Anterior cingulate cortex (tissue), 58 donors: ENCODE measurements at places on chromosomes 3 and 15.

DNA sequence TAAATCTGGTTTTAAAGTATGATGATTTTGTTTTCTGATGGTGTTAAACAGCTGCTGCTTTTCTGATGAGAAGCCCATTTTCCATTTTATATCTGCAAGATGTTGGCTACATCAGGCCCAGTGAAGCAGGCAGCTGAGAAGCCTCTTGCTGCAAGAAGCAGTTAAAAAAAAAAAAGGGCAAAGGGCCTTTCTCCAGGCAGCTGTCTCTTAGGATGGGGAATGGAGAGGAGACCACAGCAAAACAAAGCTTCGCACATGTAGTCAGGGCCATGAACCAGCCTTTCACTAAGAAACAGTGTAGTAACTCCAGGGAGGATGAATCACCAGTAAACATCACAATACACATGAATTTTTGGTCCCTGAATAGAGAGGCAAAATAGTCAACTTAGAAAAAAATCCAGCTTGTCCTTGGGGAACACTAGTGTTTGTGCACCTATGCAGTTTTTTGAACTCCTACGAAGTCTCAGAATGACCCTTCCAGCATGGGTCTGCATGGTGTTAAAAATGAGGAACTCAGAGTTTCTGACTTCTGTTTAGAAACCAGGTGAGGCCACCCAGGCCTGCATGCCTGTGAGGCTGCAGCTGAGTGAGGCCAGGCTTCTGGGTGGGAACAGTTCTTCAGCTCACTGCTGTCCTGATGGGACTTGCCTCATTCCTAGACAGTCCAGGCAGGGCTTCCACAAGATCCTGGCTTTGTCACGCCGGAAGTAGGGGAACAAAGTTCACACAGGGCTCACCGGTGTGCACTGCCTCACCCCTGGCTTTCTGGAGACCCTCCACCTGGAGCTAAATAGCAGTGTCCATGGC is 518.7 kb downstream of the MCTP2 start:
- DNase-seq = no peak

DNA sequence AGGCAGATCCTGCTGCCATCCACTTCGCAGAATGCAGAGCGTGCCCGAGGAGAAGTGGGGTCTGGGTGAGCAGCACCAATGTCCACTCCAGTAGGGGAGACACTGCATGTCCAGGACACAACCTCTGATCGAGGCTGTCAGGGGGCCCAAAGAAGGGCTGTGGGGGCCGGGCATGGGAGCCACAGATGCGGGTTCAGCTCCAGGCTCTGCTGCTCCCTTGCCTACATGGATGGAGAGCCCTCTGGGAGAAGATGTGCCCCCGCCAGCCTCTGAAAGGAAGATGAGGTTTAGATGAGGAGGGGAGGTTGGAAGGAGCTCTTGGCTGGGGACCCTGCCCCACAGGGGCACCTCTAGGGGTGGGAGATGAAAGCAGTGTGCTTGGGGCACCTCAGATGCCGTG is 75.4 kb downstream of the KLF13 start:
- DNase-seq = no peak

- DNase-seq = no peak
These were observed 12.1 kb downstream of the KBTBD13 start for GRCh38 chr15:65088643-65089021.

- DNase-seq = no peak
These were observed 900.9 kb upstream of the ROBO1 start for GRCh38 chr3:80668600-80669294.

DNA sequence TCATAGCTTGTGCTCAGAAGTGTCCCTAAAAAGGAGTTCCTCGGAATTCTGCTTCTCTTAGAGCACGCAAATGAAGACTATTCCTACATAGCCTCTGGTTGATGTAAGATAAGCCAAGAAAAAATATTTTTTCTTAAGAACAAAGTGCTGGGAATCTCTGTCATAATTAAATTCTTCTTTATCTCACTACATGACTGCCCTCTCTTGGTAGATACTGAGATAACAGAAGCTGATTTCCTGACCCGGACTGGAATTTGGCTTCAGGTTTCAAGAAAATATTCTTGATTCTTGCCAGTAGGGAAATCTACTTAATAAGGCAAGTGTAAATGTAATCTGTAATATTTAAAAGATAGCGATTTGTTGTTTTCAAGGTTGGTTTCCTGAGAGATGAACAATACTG is 31.3 kb upstream of the SETMAR start:
- DNase-seq = no peak

DNA sequence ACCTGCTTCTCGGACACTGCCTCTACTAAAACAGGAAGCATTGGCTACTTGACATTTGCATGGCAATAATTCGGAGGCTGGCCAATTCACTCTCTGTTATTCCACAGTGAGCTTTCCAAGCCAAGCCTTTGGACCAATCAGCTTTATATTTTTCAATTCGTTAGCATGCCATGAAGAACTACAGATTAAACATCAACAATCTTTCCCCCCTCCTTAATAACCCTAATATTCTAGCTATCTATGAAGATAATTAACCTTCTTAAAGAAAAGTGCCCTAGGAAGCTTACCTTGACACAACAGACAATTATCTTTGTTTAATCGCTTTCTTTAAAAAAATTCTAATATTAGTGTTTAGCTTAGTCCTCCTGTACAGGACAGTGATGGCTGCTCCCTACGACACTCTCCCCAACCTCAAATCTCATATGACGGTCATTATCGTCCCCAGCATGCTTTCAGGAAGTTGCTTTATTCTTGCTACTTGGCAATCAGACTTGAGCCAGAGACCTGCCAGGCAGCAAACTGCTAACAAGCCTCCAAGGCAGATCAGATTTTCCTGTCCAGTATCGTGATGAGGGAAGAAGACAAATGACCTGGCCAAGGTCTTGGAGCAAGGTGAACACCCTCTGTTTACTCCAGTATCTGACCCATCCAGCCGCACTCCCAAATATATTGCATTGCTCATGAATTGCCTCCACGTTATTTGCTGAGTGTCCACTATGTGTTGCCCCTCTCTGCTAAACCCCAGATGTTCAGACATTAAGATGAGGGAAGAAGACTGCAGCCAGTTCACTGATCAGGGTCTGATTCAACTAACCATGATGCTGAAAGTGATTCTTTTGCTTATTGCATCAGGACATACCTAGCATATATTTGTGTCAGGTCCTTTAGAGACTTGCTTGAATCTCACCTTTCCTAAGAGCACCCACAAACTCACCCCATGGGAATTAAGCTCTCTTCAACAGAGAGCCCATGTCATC is 68.1 kb upstream of the LPP start:
- no peak for DNase-seq

DNA sequence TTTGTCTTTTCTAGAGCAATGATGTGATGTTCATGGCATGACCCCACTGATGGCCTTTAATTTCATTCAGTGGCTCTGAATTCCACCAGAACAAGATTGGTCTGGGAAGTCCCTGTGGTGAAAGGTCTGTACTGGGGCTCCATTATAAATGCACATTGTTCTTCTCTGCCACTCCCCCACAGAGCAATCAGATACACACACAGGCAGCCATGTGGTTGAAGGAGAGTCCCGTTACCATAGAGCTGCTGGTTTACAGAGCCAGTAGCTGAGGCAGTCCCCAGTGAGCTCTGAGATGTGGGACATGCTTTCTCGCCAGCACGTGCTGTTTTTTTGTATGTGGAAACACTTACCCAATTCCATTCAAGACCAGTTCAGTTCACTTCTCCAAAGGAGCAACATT is 172.7 kb upstream of the TRIM42 start:
- DNase-seq = no peak

DNA sequence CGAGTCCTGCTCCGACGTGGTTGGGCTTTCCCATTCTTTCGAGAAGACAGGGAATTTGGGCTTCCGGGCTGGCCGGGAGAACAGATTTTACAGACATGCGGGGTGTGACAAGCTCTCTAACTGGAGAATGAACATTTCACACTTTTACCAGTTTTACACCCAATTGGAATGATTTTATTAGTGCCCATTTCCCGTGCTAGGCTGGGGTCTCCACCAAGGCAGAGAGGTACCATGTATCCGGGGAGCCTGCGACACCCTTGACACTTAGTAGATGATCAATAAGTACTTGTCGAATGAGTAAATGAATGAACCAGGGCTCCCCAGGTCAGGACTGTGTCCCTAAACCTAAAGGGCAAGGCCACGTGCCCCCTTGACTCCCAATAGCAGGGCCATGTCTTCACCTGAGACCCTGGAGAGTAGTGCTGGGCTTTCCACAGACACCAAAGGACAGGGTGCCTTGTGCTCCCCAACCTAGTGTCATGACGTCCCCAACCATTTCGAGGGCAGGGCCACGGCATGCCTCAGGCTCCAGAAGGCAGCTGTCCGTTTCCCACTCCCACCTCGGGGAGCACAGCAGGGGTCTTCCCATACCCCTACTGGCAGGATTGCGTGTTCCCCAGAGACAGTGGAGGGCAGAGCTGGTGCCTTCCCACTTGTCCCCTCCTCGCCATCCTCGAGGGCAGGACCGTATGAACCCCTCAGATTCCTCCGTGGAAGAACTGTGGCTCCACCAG is 679 bp upstream of the MYD88 start:
- no peak for DNase-seq

- DNase-seq = no peak
These were observed 51.8 kb downstream of the MITF start for GRCh38 chr3:69791106-69791505.

GRCh38 chr3:129575997-129576384 is 30.5 kb downstream of the PLXND1 start:
- DNase-seq = no peak

GRCh38 chr3:12237912-12238650 is 50.8 kb upstream of the PPARG start:
- no peak for DNase-seq

GRCh38 chr15:93223803-93224202 is 134.8 kb upstream of the RGMA start:
- DNase-seq = no peak

DNA sequence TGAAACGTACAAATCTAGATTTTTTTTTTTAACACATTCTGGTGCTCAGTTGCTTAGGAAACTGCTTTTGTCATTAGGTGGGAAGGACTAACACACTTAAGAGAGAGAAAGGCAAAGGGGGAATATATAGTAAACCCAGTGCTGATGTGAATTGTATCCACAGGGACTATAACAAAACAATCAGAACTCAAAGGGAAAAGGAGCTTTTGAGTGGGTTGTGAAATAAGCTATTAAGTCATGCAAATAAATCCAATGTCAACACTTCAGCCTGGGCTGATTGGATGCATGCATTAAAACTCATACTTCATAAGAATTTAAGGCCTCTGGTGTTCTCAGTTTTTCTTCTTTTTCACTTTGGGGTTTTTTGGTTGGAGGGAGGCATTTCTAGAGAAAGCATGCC is 628.9 kb downstream of the FHIT start:
- DNase-seq = no peak

DNA sequence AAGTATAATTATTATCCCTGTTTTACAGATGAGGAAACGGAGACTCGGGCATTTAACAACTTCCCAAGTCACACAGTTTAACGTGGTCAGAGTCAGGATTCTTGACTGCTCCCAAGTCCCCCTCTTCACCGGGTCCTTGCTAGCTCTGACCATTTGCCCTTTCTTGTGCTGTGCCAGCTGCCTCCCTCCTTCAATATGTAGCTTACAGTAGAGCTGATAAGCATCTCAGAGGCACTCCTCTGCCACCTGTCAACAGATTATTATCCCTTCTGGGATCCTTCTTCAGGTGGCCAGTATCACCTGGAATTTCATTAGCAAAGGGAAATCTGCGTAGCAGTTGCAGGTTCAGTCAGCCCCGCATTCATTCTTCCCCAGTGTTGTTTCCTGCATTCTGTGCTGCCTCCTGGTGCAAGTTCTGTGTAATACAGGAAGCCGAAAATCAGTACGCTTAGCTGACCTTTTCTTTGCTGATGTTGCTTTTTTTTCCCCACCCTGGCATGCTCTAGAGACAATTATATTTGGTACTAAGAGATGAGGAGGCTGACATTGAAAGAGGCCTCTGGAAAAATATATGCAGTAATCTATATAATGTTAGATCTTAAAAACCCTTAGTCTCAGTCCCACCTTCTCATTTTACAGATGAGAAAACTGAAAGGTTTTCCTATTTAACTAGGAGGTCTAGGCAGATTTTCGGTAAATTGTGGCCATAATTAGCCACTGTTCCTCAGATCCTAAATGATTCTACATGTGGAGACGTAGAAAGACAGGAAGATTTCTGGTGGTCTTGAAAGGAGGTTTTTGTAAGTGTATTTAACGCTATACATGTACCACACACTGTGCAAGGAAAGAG is 24.8 kb downstream of the TMOD2 start:
- no peak for DNase-seq

DNA sequence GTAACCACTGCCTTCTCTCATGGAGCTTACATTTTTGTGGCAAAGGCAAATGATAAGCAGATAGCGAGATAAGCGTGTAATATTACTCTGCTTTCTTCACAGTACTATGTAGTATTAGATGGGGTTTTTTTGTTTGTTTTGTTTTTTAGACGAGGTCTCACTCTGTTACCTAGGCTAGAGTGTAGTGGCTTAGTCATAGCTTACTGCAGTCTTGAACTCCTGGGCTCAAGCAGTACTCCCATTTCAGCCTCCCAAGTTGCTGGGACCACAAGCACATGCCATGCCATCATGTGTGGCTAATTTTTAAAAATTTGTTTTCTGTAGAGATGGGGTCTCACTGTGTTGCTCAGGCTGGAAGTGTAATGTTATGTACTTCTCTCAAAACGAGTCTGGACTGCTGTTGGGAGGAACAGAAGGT is 22.9 kb downstream of the MBNL1 start:
- no peak for DNase-seq

GRCh38 chr15:57403017-57403416 is 26.7 kb downstream of the CGNL1 start:
- no peak for DNase-seq

GRCh38 chr3:128788268-128788869 is 62.4 kb downstream of the RAB7A start:
- DNase-seq = no peak

GRCh38 chr15:26667222-26667988 is 105.5 kb downstream of the GABRB3 start:
- no peak for DNase-seq

DNA sequence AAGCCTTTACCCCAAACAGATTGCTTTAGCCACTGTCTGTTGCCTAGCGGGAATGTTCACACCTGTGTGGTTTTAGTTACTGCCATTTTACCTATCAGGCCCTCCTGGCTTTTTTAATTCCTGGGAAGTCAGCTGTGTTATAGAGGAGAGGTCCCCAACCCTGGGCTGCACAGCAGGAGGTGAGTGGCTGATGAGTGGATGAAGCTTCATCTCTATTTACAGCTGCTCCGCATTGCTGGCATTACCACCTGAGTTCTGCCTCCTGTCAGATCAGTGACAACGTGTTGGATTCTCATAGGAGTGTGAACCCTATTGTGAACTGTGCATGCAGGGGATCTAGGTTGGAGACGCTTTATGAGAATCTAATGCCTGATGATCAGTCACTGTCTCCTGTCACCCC is 127.0 kb downstream of the MBNL1 start:
- DNase-seq = no peak

- no peak for DNase-seq
These were observed 125.8 kb downstream of the PGPEP1L start for GRCh38 chr15:98881526-98882520.

GRCh38 chr15:36172955-36173354 is 406.5 kb upstream of the CDIN1 start:
- no peak for DNase-seq

GRCh38 chr3:67601919-67602608 is 52.3 kb downstream of the SUCLG2 start:
- no peak for DNase-seq
